ENCODE measurements at places on chromosomes 3 and 15. TPM values are rescaled to one million over a fixed set of nuclear protein-coding genes. Genes with fewer than 3 reads are reported as not detected.
A peak's percentile ranks its signal among the peaks of the same experiment; 100 is the strongest.

GRCh38 chr3:72720566-72720965, 127.7 kb downstream of the SHQ1 start:
- H3K4me3 ChIP-seq, result no peak overlapping the region
- H3K36me3 ChIP-seq, result peaks cover 2% of the 10 kb centered on the region
- peaks cover 2% of the 10 kb centered on the region for H3K4me1 ChIP-seq
- no peak for DNase-seq
- H3K27me3 ChIP-seq, result no peaks in the 10 kb centered on the region

DNA sequence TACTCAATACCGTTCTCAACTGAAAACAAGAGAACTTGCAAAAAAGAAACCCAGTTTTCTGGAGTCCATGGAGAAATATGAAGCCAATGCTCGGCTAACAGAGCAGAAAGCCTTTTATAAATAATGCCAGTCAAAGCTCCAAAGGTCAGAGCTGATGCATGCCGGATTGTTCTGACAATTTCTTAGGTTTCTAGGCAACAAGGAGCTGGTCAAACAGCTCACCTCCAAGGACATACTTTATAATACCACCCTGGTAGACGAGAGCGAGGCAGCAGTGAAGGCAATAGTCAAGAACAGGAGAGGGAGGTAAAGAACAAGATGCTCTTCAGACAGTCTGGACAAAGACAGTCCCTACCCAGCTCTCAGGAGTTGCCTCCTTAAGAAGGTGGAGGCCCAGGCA, 111.1 kb downstream of the UBE3A start:
- DNase-seq, result no peak
- no peaks in the 10 kb centered on the region for H3K27me3 ChIP-seq
- H3K4me1 ChIP-seq, result no peaks in the 10 kb centered on the region
- peaks cover 3% of the 10 kb centered on the region for H3K36me3 ChIP-seq

SLC25A38 gene
- total RNA-seq, result 55.4 TPM

HRG gene
- total RNA-seq, result not detected

GRCh38 chr3:115768661-115769060, 145.4 kb downstream of the GAP43 start:
- peaks cover 39% of the 10 kb centered on the region for H3K27me3 ChIP-seq
- H3K4me1 ChIP-seq, result peaks cover 5% of the 10 kb centered on the region
- no peak overlapping the region for H3K4me3 ChIP-seq
- DNase-seq, result no peak
- H3K36me3 ChIP-seq, result no peaks in the 10 kb centered on the region
- no peak overlapping the region for H3K27ac ChIP-seq

SPINT1 gene
- total RNA-seq, result 4.1 TPM

DNA sequence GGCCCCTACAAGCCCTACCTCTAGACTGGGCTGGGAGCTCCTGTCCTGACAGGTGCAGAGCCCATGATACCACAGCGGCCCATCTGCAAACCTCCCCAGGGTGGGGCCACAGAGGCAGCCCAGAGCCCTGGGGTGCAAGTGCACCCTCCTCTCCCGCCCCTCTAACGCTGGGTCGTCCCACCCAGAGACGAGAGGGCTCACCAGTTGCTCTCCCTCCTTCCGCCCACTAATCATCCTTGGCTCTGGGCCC, 742 bp downstream of the TNK2 start:
- peak overlapping the region; percentile 98 for H3K27ac ChIP-seq
- peak overlapping the region; percentile 96 for H3K4me3 ChIP-seq
- H3K27me3 ChIP-seq, result no peaks in the 10 kb centered on the region
- no peak for DNase-seq
- peaks cover 42% of the 10 kb centered on the region for H3K4me1 ChIP-seq
- peaks cover 2% of the 10 kb centered on the region for H3K36me3 ChIP-seq

GOLGA8K gene
- total RNA-seq, result 0.26 TPM

DNA sequence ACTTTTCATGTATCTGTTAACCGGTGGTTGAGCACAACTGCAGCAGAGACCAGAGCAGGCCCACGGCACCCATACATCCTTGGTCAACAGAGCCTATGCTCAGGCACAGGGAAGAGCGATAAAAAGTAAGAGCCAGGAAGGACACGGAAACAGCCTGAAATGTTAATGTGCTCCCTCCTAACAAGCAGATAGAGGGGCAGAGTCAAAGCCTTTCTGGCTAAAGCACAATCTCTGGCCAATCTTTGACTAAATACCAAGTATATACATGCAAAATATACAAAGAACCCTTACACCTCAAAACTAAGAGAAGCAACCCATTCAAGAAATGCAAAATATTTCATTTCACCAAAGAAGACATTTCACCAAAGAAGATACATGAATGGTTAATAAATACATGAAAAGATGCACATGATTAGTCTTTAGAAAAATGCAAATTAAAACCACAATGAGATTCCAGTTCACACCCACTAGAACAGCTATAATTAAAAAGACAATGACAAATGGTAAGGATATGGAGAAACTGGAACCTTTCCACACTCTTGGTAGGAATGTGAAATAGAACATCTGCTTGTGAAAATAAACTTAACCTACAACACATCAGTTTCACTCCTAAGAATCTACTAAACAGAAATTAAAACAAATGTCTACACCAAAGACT, 88.0 kb downstream of the OSBPL10 start:
- no peak for DNase-seq
- peaks cover 59% of the 10 kb centered on the region for H3K27me3 ChIP-seq
- H3K27ac ChIP-seq, result no peak overlapping the region

DNA sequence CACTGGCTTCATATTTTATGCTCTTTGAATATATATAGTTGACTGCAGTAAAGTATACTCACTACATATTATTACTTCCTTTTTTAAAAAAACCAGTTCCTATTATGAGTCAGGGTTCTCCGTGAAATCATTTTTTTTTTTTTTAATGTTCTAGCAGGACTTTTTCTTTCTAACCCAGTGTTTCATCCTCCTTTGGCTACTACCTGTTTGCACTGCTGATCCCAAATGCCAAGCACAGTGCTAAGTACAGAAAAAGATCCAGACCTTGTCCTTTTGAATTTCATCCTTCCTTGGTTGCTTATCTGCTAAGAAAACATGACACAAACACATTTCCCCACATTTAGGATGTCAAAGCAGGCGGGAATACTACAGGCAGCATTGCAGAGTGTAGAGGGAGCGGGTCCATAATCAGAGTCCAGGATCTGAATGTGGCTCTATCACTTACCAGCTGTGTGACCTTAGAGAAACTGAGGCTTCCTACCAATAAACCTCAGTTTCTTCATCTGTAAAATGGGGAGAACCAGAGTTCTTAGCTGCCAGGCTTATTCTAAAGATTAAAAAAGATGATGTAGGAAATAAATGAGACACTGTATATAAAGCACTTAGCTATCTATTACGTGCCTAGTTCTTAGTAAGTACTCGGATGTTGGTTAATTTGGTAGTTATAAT, 37.2 kb upstream of the ANPEP start:
- H3K4me1 ChIP-seq, result no peaks in the 10 kb centered on the region
- no peak overlapping the region for H3K4me3 ChIP-seq
- H3K27me3 ChIP-seq, result no peaks in the 10 kb centered on the region
- no peak overlapping the region for H3K27ac ChIP-seq

CYP1A2 gene
- not detected for total RNA-seq

- no peaks in the 10 kb centered on the region for H3K36me3 ChIP-seq
- H3K4me3 ChIP-seq, result no peak overlapping the region
- H3K27me3 ChIP-seq, result peaks cover 16% of the 10 kb centered on the region
- H3K4me1 ChIP-seq, result no peaks in the 10 kb centered on the region
- no peak for DNase-seq
- H3K27ac ChIP-seq, result no peak overlapping the region
Observed at GRCh38 chr3:150184426-150185071, 213.9 kb upstream of the PFN2 start.

Data from T-helper 17 cell (primary cell).